Panc1 (cell line): ENCODE measurements at places on chromosomes 7 and 10. TPM values are rescaled to one million over a fixed set of nuclear protein-coding genes. Genes with fewer than 3 reads are reported as not detected.

GRCh38 chr7:133491201-133491691, 238.4 kb downstream of the EXOC4 start:
- DNase-seq: no peak

GRCh38 chr7:112144284-112145059, 61.7 kb downstream of the DOCK4 start:
- DNase-seq: no peak

DNA sequence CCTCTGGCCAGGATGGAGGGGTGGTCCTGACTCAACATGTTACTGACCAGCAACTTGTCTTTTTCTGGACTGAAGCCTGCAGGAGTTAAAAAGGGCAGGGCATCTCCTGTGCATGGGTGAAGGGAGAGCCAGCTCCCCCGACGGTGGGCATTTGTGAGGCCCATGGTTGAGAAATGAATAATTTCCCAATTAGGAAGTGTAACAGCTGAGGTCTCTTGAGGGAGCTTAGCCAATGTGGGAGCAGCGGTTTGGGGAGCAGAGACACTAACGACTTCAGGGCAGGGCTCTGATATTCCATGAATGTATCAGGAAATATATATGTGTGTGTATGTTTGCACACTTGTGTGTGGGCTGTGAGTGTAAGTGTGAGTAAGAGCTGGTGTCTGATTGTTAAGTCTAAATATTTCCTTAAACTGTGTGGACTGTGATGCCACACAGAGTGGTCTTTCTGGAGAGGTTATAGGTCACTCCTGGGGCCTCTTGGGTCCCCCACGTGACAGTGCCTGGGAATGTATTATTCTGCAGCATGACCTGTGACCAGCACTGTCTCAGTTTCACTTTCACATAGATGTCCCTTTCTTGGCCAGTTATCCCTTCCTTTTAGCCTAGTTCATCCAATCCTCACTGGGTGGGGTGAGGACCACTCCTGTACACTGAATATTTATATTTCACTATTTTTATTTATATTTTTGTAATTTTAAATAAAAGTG, 6.0 kb downstream of the PLAU start:
- no peak for DNase-seq

- DNase-seq: no peak
Observed at GRCh38 chr10:124225467-124226270, 132.3 kb upstream of the CHST15 start.

DNA sequence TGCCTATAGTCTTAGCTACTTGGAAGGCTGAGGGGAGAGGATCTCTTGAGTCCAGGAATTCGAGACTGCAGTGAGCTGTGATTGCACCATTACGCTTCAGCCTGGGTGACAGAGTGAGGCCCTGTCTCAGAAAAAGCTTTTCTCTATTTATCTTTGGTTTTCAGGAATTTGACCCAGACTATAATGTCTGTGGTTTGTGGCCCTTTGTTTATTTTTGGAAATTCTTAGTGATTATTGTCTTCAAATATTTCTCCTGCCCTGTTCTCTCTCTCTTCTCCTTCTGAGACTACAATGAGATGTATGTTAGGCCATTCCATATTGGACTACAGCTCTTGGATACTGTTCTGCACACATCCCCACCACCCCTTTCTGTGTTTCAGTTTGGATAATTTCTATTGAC, 4.7 kb downstream of the MUC12 start:
- no peak for DNase-seq

DNA sequence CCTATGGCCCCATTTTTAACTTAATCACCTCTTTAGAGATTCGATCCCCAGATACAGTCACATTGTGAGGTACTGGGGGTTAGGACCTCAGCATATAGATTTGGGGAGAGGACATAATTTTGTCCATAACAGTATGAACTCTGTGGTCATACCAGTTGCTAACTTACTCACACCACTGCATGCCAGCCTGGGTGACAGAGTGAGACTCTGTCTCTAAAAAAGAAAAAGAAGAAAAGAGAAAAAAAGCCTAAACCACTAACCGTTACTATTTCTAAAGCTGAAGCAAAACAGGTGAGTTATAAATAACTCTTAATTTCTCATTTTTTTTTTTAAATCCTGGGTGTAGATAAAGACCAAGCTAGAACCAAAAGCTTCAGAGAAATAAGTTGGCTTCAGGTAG, 155.1 kb upstream of the AUTS2 start:
- no peak for DNase-seq

DNA sequence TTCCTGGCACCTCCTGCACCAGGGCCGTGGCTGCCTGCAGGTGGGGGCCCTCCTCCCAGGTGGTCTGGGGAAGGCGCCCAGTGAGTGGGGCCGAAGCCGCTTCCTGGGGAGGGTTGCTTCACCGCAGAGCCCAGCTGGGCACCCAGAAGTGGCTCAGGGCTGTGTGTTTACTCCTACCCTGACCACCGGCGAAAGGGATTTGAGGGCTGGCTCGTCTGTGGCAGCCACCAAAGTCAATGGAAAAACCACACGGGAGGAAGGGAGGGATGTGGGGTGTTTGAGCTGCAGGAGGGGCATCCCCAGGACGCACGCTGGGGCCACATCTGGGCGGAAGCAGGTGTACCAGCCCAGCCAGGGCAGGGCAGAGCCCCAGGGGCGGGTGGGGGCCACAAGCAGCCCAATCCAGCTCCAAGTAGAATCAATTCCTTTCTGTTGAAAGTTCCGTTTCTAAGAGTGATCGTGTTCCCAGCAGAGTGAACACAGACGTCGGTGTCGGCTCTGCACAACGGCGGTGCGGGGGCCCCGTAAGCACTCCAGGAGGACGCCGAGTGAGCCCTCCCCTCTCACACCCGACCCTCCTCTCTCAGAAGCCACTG, 69.9 kb downstream of the FOXL3 start:
- no peak for DNase-seq

DNA sequence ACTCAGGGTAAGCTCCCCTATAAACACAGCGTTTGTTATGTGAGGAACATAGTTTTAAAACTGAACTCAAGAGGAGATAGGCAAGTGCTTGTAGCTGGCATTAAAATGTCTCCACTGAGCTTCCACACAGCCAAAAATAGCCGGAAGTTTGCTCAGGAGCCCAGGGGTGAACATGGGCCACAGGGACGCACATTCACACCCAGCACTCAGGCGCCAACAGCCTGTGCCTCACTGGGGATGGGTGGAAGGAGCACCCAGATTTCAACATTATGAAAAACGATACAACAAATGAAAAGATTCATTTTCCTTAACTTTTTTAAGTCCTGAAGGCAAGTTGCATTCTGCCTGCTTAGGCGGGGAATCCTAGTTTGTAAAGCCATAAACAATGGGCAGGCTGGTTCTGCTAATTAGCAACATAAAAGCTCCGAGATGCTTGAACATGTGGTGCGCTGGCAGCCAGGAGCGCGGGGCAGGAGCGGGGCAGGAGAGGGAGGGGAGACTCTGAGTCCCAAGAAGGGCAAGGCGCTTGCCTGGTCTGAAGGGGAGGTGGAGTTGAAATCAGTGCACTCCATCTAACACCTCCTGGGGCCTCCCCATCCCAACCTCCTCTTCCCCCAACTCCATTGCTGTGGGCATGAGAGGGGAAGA, 235.9 kb downstream of the COBL start:
- DNase-seq: no peak

GRCh38 chr10:571688-572451, 117.6 kb downstream of the DIP2C start:
- no peak for DNase-seq

DNA sequence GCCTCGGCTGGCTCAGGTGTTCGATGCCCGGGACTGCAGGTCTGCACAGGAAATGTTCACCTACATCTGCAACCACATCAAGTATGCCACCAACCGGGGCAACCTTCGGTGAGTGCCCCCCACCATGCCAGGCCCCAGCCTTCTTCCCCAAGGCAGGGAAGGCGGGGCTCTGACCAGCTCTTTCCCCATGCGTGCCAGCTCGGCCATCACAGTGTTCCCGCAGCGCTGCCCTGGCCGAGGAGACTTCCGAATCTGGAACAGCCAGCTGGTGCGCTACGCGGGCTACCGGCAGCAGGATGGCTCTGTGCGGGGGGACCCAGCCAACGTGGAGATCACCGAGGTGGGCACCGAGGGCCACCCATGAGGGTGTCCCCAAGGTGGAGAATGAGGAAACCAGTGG, 7.5 kb downstream of the NOS3 start:
- DNase-seq: no peak

- DNase-seq: no peak
Observed at GRCh38 chr7:114851406-114852061, 70.4 kb upstream of the MDFIC start.

- DNase-seq: no peak
Observed at GRCh38 chr7:26135076-26135475, 16.9 kb upstream of the NFE2L3 start.

DNA sequence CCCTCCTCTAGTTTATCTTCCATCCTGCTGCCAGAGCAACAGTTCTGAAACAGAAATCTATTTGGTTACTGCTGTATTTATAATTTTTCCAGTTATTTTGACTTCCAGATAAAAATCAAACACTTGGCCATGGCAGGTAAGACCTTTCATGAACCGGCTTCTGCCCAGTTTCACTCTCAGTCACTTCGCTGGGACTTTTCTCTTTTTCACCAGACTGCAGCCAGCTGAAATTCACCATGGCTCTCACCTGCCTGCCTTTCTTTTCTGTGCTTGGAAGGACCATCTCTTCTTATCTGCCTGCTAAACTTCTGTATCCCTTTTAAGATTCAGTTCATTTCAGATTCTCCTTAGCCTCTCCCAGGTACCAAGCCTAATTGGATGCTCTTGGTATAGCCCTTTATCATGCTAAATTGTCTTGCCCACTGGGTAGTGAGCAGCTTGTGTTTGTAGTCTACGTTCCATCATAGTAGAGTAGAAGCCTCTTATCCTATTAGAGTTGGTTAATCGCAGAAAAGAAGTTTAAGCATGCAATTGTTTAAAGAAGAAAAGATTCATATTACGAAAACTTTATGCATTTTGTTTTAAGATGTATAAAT, 71.7 kb downstream of the TAF3 start:
- DNase-seq: no peak

GRCh38 chr7:70239918-70240317, 641.6 kb downstream of the AUTS2 start:
- no peak for DNase-seq

DNA sequence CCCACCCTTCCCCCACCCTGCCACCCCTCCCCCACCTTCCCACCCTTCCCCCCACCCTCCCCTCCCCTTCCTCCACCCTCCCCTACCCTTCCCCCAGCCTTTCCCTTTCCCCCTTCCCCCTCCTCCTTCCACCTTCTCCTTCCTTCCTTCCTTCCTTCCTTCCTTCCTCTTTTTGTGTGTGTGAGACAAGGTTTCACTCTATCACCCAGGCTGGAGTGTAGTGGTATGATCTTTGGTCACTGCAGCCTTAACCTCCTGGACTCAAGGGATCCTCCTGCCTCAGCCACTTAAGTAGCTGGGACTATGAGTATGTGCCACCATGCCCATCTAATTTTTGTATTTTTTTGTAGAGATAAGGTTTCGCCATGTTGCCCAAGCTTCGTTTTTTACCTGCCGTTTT, 35.2 kb downstream of the CYP17A1 start:
- DNase-seq: no peak

GRCh38 chr10:99658622-99659030, 683 bp upstream of the ENTPD7 start:
- no peak for DNase-seq

The PKD1L1 gene
- 2.2 TPM for total RNA-seq

The TAS2R5 gene
- 0.77 TPM for total RNA-seq

The NXPH1 gene
- total RNA-seq: not detected

The MICU1 gene
- total RNA-seq: 46.9 TPM

The ANKMY2 gene
- 18.6 TPM for total RNA-seq

The RADIL gene
- total RNA-seq: 1.3 TPM

The PLEKHS1 gene
- total RNA-seq: 0.21 TPM
